CD8-positive, alpha-beta memory T cell (primary cell): ENCODE measurements at places on chromosomes 5 and 9.

DNA sequence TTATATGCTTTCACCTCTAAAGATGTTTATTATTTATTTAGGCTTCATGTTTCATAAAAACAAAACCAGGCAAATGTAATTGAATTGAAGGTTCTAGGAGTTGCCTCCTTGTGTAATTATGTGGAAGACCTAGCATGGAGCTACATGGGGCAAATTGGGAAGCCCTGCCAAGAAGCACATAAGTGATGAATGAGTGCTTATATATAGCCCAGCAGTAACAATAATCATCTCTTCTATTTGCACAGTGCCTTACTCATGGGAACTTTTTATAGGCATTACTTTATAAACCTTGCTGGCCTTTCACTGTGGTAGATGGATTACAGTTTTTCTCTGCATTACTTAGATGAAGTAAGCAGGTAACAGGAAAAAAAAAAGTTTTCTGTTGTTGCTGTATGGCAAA lies 40.0 kb upstream of the GRAMD2B start:
- no peaks in the 10 kb centered on the region for H3K27me3 ChIP-seq
- H3K36me3 ChIP-seq = no peaks in the 10 kb centered on the region
- H3K27ac ChIP-seq = no peak overlapping the region
- no peak for DNase-seq
- no peak overlapping the region for H3K4me3 ChIP-seq

DNA sequence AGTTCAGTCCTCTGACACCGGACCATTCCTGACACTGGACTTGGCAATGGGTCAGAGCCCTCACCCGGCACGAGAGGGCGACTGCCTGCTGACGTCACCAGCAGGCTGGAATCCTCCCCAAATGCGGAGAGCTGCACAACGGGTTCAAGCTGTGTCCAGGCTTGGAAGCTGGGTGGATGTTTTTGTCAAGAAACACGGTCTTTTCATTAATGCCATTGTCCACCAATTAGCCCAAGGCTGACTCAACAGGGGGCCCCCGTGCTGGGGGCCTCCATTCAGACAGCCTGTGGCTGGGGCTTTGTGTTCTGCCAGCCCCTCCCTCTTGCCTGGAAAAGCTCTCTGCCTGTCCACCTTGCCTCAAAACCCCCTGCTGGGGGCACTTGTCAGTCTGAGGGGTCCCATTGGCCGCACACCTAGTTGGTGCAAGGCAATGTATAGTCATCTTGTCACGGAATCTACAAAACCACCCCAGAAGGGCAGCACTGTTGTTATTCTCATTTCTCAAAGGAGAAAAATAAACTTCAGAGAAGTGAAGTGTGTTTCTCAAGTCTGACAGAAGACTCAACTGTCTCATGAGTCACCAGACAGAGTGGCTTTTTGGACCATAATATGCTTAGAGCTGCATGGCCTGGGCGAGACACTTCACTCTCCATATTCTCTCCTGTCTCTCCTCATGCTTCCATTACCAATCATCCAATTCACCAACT lies 24.6 kb downstream of the NDUFA8 start:
- no peaks in the 10 kb centered on the region for H3K27me3 ChIP-seq
- no peak overlapping the region for H3K27ac ChIP-seq
- no peak for DNase-seq
- H3K36me3 ChIP-seq = no peaks in the 10 kb centered on the region
- no peaks in the 10 kb centered on the region for H3K4me1 ChIP-seq

DNA sequence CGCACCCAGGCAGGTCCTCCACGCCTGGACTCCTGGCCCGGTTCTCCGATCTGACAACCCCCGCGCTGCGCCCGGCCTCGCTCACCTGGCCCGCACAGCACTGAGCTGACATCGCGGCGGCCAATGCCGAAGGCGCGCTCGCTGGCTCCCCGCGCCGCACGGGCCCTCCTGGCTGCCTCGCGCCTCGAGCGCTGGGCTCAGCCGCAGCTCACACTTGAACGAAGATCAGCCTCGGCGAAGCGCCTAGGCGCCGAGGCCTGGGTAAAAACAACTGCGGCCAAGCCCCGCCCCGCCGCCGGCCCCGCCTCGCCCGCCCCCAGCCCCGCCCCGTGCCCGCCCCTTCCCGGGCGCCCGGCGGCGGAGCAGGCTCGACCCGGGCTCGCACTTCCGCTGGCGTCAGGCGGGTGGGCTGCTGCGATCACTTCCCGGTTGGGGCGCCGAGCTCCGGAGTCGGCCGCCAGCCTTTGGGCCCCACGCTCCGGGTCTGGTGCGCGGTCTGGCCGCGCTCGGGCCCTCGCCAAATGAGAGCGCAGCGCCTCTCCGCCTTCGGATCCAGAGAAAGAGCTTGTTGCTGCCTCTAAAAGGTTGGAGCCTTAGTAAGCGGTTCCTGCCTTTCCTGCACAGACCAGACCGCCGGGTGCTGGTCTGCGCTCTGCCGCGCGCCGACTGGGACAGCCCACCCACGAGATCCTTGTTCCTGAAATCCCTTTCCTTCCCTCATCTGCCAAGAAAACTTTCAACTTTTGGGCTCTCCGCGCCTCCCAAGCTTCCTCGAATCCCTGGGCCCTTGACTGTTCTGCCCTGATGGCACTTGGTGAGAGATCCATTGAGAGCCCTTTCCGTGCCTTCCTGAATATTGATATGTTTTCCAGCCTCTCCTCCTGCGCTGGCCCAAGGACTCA lies at the start of gene SERINC5:
TSS of gene SERINC5 (minus strand) at position 238 of the 902 bp plus-strand sequence. CDS start at position 112, 126 bp downstream.
- H3K36me3 ChIP-seq = no peaks in the 10 kb centered on the region
- peak within 1 kb of the TSS; percentile 99 for H3K4me3 ChIP-seq
- peak; percentile 81 for DNase-seq
- peak within 1 kb of the TSS; percentile 94 for H3K27ac ChIP-seq

GRCh38 chr5:1014781-1015221 lies 6.2 kb downstream of the NKD2 start:
- H3K27me3 ChIP-seq = peaks cover 15% of the 10 kb centered on the region
- H3K4me3 ChIP-seq = no peak overlapping the region
- H3K36me3 ChIP-seq = no peaks in the 10 kb centered on the region
- H3K27ac ChIP-seq = no peak overlapping the region
- peaks cover 3% of the 10 kb centered on the region for H3K4me1 ChIP-seq
- DNase-seq = no peak
